ENCODE measurements at places on chromosomes 6 and 20.
A peak's percentile ranks its signal among the peaks of the same experiment; 100 is the strongest.

DNA sequence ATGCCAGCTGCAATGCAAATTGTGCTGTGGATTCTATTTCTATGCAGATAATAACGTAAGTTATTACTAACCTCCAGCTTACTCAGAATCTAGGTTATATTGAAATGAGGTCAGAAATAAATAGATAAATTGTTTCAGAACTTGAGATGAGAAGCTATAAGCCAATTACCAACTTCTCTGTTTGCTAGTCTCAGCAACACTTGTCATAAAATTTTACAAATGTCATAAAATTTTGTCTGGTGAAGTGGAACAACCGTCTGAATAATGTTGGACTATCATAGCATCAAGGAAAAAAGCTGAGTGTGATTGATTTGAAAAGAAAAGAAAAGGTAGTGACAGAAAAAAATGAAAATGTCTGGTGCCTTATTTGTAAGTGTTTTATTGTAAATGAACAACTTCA lies 36.7 kb downstream of the COL9A1 start:
- DNase-seq = no peak

GRCh38 chr20:17300113-17300512 lies 73.3 kb downstream of the PCSK2 start:
- no peak for DNase-seq

- DNase-seq = no peak
Measured at GRCh38 chr6:170297576-170298330, 6.9 kb upstream of the DLL1 start.

GRCh38 chr6:49151033-49151432 lies 312.0 kb downstream of the MMUT start:
- no peak for DNase-seq

- no peak for DNase-seq
Measured at GRCh38 chr20:44961011-44961869, 1.0 kb upstream of the TOMM34 start.

DNA sequence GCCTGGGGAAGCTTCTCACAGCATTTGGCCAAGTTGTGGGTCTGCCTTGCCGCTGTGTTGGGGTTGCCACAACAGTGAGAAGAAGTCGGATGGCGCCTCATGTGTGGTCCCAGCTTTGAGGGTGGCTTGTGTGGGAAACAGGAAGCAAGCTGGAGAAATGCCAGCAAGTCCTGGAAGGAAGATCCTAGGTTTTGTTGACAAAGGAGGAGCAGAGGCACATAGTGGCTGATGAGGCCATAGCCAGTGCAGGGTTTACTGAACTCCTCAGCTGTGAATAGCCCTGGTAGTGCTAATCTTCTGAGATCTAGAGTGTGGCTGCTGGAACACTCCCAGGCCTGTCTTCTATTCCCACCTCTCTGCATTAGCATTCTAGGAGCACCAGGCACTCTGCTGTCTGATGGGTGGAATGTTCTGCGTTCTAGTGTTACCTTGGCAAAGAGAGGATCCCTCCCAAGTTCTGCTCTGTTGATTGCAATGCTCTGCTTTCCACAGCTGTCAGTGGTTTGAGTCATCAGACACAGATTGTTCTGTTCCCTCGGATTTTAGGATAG lies 25.2 kb downstream of the SNPH start:
- DNase-seq = peak; percentile 3

DNA sequence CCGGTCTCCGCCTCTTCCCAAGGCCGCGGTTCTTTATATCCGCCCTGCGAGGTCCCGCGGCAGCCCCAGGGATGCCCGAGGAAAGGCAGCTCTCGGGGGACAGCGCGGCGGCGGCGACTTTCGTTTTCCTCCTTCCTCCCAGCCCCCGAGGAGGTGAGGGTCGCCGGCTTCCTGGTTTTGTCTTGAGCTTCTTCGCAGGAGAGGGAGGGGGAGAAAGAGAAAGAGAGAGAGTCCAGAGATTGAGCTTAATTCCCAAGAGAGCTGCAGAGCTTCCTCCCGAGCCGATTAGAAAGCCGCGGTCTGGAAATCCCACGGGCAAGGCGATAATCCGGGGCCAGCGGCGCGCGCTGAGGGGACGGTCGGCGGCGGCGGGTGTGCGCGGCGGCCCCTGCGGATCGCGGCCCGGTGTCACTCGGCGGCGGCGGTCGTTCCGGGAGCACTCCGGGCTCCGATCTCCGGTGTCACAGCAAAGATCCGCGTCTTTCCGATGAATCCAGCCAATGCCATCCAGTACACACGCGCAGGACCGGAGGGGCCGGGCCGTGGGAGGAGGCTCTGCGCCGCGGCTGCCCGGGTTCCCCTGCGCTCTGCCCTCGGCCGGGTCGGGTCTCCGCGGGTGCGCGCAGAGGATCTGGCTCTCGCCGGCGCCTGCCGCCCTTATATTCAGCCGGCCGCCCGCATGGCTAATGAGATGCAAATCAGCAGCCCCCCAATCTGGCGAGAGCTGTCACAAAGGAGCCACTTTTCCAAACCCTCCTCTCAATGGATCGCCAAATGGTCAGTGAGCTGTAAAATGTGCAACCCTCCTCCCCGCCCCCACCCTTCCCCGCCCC lies at the start of gene DLL1:
DLL1 (minus strand) TSS at position 783 of the 833 bp plus-strand sequence. CDS start 939 bp downstream, outside the sequence.
- DNase-seq = no peak

GRCh38 chr20:43799150-43799711 lies 72.4 kb upstream of the GTSF1L start:
- no peak for DNase-seq

DNA sequence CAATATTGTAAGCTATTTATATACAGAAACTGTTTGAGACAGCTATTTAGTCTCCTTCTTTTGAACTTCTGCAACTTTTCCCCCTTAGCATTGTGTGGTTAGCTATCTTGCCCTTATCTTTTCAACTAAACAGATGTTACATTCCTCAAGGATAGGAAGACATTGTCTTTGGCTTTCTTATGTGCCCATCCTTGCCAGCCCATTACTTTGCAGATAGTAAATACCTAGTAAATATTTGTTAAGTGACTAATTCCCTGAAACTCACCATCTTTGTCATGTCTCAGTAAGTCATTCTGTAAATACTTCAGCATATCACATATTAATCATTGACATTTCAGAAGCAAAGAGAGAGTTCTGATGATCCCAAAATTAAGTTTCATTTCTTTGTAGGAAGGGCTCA lies 69.1 kb upstream of the FLRT3 start:
- DNase-seq = no peak

GRCh38 chr20:59829786-59830664 lies 103.4 kb downstream of the SYCP2 start:
- DNase-seq = no peak

DNA sequence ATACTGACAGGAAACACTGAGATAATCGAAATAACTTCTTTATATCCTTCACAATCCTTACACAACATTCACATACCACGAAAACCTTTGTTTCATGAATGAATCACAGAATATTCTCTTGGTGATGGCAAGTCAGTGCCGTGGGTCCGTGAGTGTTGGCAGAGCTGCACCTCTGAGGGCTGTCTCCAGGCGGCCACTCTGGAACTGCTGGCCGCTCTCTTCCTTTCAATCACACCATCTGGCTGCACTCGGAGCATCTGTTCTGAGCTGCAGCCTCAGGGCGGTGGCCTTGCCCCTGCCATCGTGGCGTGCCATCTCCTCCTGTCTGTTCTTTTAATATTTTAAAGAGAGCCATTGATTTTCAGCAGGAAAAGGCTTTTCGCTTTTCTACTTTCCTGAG lies 129.4 kb upstream of the AFDN start:
- no peak for DNase-seq

GRCh38 chr20:31720486-31721407 lies 1.9 kb downstream of the BCL2L1 start:
- no peak for DNase-seq

GRCh38 chr6:41705996-41706835 lies 29.2 kb downstream of the TFEB start:
- peak; percentile 52 for DNase-seq

DNA sequence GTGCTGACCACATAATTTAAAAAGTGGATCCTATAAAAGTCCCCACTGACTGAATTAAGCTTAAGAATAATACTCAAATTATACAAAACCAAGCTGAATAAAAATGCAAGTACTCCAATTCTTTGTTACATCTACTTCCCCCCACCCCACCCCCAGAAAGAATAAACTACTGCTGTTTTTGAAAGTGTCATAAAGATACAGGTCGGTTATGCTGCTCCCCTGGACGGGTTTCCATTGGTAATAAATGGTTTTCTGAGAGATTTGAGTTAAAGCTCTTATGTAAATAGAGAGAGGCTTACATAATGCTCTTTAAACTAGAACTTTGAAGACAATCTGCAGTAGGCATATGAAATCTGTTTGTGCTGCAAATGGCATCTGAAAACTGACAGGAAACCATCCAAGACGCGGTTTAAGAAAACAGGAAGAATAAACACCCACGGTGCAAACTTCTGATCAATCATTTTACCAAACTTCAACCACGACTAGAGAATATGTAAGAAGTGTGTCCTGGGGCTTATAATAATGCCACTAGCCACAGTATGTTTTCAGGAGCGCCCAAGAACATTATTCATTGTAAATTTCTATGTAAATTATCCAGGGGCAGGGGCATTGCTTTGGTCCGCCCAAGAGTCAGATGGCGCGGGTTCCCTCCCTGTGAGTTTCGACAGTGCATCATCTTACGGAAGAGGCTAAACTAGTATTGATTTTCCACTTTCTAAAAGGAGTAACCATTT lies 10.8 kb upstream of the POU3F2 start:
- DNase-seq = no peak

- DNase-seq = no peak
Measured at GRCh38 chr6:36113703-36114102, 16.6 kb upstream of the MAPK13 start.

- DNase-seq = peak; percentile 93
Measured at GRCh38 chr6:37137201-37138090, 32.5 kb upstream of the PIM1 start.

GRCh38 chr6:20946022-20946421 lies 411.8 kb downstream of the CDKAL1 start:
- peak; percentile 14 for DNase-seq

DNA sequence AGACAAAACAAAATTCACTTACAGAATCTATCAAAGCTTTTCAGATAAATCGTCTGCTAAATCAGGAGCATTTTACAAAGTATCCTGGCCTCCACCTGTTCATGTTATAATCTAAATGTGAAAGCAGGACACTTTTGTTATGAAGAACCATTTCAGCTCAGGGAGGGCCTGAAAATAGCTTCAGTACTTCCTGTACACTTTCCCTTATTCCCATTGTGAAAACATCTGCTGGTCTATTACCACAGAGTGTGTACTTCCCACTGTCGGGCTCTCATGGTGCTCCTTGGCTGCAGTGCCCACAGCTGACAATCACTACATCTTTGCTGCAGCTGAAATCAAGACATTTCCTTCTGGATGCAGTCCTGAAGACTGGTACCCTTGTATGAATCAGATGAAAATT lies 128.1 kb downstream of the OPRM1 start:
- no peak for DNase-seq

GRCh38 chr6:6856538-6857523 lies 250.9 kb upstream of the RREB1 start:
- DNase-seq = peak; percentile 40

DNA sequence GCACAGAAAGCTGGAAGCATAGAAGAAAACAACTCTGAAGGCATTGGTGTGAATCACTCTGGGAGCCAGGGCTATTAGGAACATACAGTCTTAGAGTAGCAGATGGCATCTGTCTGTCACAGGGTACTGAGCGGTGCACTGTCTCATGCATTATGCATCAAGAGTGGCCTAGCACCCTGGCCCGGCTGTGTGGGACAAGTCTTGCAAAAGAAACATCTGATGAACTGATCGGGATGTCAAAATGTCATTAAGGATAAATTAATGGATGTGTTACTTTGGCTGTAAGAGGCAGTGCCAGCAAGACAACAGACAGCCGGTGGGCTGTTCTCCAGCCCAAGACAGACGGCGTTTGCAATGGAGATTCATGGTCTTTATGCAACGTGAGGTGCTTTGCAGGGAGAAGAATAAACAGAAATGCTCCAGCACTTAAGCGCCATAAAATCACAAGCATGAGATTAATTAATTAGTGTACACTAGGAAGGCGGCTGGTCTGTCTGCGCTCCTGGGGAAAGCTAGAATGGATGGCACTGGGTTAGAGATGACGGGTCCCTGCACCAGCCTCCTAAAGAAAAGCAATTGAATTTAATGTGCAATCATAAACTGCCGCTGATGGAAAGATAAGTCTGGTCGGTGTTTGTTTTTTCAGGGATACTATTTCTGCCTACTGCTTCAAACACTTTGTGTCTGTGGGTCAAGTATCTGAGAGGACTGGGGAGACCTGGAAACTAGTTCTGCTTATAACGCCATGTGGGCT lies 600.6 kb upstream of the CHD6 start:
- DNase-seq = no peak

DNA sequence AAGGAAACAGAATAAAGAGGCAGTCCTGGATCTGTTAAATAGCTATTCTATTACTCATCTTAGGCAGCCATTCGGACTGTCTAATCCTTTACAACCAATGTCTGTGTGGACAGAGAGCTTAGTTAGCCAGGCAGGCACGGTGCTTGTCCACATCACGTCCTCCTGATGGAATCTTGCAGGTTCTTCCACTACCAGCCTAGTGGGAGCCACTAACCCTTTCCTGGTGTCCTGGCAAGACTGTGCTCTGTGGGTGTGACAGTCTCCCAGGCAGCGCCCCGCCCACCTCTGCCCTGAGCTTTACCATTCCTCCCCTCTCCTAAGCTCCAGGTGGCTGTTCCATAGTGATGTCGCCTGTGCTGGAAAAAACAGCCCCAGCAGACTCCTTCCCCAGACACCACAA lies 78.3 kb upstream of the CLDN20 start:
- DNase-seq = no peak

GRCh38 chr6:131641554-131641953 lies 4.5 kb downstream of the ENPP3 start:
- no peak for DNase-seq

DNA sequence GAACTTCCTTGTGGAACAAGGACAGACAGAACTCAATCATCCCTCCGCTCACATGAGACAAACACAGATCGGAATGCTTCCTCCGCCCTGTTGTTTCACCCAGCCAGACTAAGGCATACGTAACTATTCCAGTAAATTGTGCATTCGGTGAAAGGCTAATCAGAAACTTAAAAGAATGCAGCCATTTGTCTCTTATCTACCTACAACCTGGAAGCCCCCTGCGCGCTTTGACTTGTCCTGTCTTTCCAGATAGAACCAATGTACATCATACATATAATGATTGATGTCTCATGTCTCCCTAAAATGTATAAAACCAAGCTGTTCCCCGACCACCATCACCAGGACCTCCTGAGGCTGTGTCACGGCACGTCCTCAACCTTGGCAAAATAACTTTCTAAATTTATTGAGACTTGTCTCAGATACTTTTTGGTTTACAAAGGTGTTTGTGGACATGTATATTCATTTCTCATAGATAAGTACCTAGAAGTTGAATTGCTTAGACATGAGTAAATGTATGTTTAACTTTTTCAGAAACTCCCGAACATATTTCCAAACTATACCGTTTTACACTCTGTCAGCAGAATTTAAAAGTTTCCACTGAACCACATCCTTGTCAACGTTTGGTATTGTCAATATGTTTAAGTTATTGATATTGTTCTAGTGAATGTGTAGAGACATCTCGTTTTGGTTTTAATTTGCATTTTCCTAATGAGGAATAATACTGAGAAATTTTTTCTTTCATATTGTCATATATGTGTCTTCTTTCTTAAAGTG lies 197.6 kb upstream of the THBS2 start:
- no peak for DNase-seq

- DNase-seq = peak; percentile 24
Measured at GRCh38 chr6:111011360-111012142, 29.7 kb downstream of the RPF2 start.
